Jurkat, Clone E6-1 (cell line): ENCODE measurements at places on chromosomes 1 and 21.

DNA sequence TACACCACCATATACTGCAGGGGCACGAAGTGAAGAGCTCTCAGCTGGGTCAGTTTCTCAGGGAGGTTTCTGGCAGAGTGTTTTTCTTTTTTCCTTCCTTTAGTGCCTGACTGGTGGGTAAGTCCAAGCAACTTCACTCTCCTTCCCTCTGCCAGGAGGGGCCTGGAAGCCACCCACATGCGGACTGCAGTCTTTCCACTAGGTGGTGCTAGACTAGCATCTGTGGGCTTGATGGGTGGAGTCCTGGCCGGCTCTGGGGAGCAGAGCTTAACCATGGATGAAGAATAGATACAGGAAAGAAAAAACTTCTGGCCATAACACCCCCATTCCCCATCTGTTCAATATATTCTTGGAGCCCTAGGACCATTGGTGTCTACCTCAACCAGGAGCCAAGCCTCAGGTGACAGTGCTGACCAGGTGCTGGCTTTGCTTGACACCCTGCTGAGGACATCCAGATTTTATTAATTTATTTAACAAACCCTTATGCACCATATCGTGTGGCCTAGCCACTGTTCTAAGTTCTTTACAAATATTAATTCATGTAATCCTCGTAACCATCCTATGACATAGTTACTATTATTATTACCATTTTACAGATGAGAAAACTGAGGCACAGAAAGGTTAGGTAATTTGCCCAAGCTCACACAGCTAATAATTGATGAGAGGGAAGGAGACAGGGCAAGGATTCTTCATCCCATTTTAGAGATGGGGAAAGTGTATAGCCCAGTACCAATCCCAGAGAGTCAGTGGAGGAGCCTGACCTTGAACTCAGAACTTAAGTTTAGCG is 126.7 kb upstream of the CSF3R start:
- peak; percentile 53 for DNase-seq

DNA sequence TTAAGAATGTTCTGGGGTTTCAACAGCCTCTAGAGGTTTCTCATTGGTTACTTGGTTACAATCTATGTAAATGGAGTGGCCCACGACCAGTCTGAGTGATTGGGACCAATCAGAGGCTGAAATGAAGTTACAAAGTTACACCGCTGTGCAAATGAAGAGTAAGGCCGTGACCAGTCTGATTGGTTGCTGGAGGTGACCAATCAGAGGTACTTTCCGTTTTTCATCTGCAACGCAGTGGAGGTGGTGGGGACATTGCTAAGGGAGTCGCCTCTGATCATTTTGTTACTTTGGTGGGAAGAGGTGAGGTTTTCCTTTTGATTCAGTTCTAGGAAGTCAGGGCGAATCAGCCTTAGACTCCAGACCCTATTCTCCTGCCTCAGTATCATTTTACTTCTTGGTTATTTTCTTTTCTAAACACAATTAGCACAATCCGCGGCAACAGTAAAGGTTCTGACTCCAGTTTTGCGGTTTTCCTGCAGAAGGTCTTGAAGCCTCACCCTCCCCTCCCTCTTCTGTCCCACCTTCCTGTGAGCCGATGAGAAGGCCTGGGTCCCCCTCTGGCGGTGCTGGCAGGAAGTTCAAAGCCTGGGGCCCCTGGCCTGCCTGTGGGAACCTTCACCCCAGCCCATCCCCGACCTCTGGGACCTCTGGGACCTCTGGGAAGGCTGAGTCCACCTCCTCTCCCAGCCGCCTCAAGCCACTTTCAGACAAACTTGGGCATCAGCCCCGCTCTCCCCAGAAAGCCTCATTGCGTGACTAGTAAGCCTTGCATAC is 38.7 kb upstream of the TTC34 start:
- peak; percentile 82 for DNase-seq

- no peak for DNase-seq
These were observed 23.9 kb upstream of the SPATA6 start for GRCh38 chr1:48495911-48496310.

- DNase-seq: no peak
These were observed 30.4 kb downstream of the VTCN1 start for GRCh38 chr1:117180147-117180967.

GRCh38 chr21:20169812-20170576 is 828.2 kb upstream of the NCAM2 start:
- DNase-seq: no peak

GRCh38 chr21:44666401-44667320 is at the start of gene KRTAP12-2:
Gene KRTAP12-2, minus strand, starts transcription at chr21:44666927. Its CDS starts 41 bp downstream, at chr21:44666886.
- no peak for DNase-seq

GRCh38 chr1:119782631-119783325 is 14.1 kb upstream of the HMGCS2 start:
- DNase-seq: no peak

- DNase-seq: no peak
These were observed 556 bp downstream of the IFI44 start for GRCh38 chr1:78650114-78650660.

- DNase-seq: no peak
These were observed 18.6 kb downstream of the EXOC8 start for GRCh38 chr1:231319080-231319479.

- peak; percentile 92 for DNase-seq
These were observed 29.0 kb downstream of the JUN start for GRCh38 chr1:58754683-58755467.

GRCh38 chr1:40802742-40803113 is 19.1 kb downstream of the KCNQ4 start:
- no peak for DNase-seq

- no peak for DNase-seq
These were observed 298.7 kb downstream of the TM2D1 start for GRCh38 chr1:61426254-61426653.

GRCh38 chr1:112983537-112984131 is 27.6 kb upstream of the SLC16A1 start:
- no peak for DNase-seq

DNA sequence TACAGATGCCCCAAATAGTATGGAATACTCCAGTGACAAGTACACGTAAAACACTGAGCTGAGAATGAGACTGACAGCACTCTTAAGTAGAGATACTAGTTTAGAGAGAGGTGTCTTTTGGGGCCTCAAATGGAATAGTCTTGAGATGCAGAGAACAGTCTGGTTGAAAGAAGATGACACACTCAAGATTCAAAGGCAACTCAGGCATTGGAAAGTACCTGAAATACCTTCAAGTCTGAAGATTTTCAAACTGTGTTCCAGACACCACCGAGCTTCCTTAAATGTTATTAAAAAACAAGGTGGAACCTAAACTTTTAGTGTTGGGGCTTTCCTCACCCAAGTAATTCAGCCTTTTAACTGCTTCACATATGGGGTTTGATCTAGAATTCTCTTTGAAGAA is 437.7 kb downstream of the OMA1 start:
- no peak for DNase-seq

DNA sequence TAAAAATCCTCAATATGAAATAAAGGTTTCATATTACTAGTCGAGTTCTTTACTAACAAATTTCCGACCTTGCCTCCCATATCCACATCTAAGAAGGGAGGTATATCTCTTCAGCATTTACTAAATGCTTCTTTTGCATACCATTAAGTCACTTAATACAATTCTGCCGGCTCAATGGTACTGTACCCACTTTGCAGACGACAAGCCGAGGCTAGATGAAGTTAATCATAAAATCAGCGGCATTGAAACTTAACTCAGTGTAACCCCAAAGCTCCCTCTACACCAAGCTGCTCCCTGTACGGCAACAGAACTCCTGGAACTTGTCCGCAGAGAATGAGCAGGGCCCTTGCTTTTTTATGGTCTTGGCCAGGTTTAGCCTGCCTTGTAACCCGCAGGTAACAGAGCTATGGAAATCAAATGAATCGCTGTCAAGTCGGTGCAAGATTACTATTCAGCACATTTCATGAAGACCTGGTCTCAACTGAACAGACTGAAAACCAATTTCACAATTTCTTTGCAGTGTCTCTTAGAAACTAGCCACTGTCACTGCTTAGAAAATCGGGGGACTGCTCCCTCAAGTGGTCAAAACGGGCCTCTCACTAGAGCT is 738 bp downstream of the INTS7 start:
- DNase-seq: no peak

- DNase-seq: no peak
These were observed 34.2 kb downstream of the LMO4 start for GRCh38 chr1:87362834-87363426.

GRCh38 chr21:38888991-38889561 is 83.3 kb downstream of the ETS2 start:
- no peak for DNase-seq

DNA sequence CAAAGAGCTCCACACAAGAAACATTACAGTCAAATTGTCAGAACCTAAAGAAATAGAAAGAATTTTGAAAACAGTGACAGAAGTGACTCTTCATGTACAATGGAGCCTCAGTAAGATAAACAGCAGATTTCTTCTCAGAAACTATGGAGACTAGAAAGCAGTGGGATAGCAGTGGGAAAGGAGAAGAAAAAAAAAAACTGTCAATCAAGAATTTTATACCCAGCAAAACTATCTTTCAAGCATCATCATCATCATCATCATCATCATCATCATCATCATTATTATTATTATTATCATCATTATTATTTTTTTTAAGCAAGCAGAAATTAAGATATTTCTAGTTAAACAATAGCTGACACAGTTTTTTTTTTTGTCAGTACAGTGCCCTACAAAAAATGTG is 24.2 kb downstream of the CEP170 start:
- no peak for DNase-seq

GRCh38 chr1:11749203-11749689 is 12.7 kb upstream of the C1orf167 start:
- peak; percentile 46 for DNase-seq

DNA sequence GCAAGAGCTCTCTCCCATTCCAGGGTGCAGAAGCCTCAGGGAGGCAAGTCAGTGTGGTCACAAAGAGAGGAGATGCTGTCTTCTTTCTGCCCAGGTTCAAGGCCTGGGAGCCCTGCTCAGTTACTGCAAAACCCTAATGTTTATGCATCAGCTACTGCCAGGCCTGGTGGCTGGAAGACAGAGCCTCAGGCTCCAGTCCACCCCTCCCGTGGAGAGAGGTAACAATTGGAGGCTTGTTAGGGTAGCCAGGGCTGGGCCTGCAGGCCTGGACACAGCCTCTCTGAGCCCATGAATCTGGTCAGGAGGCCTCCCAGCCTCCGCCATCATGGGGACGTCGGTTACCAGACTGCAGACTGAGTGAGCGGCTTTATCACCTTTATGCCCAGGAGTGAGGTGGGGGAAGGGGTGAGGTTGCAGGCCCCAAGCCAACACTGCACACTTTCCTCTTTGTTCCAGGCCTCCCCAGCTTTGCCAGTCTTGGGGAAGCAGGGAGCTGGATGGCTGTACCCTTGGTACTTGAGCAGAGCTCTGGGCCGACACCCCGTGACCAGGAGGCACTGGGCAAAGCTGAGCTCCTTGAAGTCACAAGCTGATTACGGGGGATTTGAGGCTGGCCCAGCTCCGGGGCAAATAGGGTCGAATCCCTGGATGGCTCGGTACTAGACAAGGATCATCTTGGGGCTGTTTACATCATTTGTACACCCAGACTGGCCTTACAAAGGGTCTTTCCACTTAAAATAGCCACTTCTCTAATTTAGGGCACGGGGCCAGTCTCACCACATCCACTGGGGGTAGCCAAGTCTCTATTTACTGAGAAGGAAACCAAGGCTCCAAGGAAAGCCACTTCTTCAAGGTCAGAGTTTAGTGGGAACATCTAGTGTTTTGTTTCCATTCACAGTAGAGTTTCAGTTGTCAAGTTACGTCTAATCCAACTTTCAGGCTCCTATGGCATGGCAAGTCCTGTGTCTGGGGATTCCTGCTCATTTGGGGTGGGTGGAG is 5.2 kb downstream of the SLC2A1 start:
- DNase-seq: no peak

DNA sequence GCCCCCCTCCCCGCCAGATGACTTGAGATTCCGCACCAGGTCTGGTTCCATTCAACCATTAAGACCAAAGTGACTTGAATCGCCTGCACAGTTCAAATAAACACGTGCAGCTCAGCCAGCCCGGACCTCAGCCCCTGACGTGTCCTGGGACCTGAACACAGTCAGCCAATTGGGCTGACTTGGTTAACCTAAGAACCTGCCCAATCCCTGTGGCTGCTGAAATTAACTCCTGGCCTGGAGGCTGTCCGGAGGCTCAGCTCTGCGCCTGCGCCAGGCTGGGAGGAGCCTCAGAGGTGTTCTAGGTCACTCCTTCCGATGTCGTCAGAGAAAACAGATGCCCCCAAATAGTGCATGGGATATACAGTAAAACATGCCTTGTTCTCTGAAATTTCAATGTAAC is 73.4 kb downstream of the SCCPDH start:
- DNase-seq: no peak

- no peak for DNase-seq
These were observed 680.3 kb downstream of the PLA2G4A start for GRCh38 chr1:187509091-187509490.

DNA sequence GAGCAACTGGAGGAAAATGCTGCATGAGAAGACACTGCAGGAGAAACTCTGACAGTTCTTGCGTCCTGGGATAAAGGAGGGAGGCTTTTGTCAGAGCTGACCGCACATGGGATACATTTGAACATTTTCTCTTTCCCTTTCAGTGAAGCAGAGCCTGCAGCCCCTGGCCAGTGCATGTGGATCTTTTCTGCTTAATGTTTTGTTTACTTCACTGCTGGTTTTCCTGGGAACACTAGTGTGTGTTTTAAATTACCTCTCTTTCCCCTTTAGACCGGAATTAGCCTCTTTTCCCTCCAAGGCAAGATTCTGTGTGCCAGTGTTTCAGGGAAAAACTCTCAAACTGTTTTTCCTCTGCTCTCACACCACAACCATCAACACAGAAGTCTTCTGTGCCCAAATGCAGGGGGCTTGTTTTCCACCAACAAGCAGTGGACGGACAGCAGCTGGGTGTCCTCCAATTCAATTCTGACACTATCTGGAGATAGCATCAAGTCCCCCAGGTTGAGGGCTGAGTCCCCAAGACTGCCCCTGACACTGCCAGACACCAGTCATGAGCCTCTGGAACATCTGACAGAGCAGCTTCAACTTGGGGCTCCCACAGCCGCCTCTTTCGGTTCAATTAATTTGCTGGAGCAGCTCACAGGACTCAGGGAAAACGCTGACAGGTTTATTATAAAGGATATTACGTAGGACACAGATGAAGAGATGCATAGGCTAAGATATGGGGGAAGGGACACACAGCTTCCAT is 136.2 kb downstream of the RHOU start:
- DNase-seq: no peak

DNA sequence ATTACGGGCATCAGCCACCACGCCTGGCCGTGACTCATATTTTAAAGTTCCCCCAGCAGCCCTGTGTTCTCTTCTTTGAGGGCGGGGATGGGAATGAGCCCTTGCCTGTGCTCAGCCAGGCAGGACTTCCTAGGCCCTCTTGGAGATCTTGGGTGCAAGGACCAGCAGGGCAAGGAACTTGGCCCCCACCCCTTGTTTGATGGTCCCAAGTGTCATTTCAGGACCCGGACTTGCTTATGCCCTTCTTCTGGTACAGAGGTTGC is 9.3 kb downstream of the RASSF5 start:
- no peak for DNase-seq

- DNase-seq: no peak
These were observed 67.2 kb upstream of the ARHGAP29 start for GRCh38 chr1:94304553-94304952.

GRCh38 chr1:19123837-19124236 is 86.2 kb downstream of the UBR4 start:
- peak; percentile 74 for DNase-seq

- DNase-seq: no peak
These were observed 138.0 kb upstream of the DNAH14 start for GRCh38 chr1:224791362-224791941.

- DNase-seq: no peak
These were observed 31.9 kb upstream of the RXRG start for GRCh38 chr1:165476776-165477175.

- DNase-seq: no peak
These were observed 17.1 kb downstream of the MORC3 start for GRCh38 chr21:36337099-36337509.
